ENCODE measurements at places on chromosomes 6 and 20. TPM values are rescaled to one million over a fixed set of nuclear protein-coding genes. Genes with fewer than 3 reads are reported as not detected.

Gene CLVS2
- total RNA-seq = 1.1 TPM

Gene OR2H2
- total RNA-seq = not detected

Gene CST4
- not detected for total RNA-seq

Gene SDCBP2
- 1.8 TPM for total RNA-seq

Gene DCDC2
- total RNA-seq = 0.15 TPM

Gene C6orf163
- 1.3 TPM for total RNA-seq

Gene RSPH4A
- 0.44 TPM for total RNA-seq

Gene IL17A
- not detected for total RNA-seq

Gene C20orf141
- total RNA-seq = not detected

Gene HECA
- 3.9 TPM for total RNA-seq

Gene TREM2
- not detected for total RNA-seq

Gene C6orf132
- 12.9 TPM for total RNA-seq

Gene BPI
- total RNA-seq = not detected

Gene ARG1
- not detected for total RNA-seq

Gene FILIP1
- 0.26 TPM for total RNA-seq

Gene RIPPLY2
- 6.5 TPM for total RNA-seq

Gene CD93
- 0.10 TPM for total RNA-seq

Gene SLCO4A1
- total RNA-seq = 167 TPM

Gene SCRT2
- total RNA-seq = not detected

Gene GNMT
- total RNA-seq = 0.72 TPM

Gene KIF25
- 0.44 TPM for total RNA-seq

Gene RHAG
- total RNA-seq = 0.23 TPM

Gene SNX14
- 119 TPM for total RNA-seq

Gene SPATA25
- 1.8 TPM for total RNA-seq

Gene FKBP1C
- 0.49 TPM for total RNA-seq

Gene NOX3
- total RNA-seq = not detected

Gene PRICKLE4
- total RNA-seq = 1.6 TPM

Gene C20orf144
- not detected for total RNA-seq

Gene SIGLEC1
- 0.03 TPM for total RNA-seq

Gene BPIFA1
- total RNA-seq = not detected

Gene GPR6
- total RNA-seq = not detected

Gene IMPG1
- not detected for total RNA-seq

Gene FERMT1
- 0.95 TPM for total RNA-seq

Gene HLA-DOB
- total RNA-seq = 0.39 TPM

Gene PREX1
- 20.0 TPM for total RNA-seq

Gene WTAP
- 112 TPM for total RNA-seq

Gene ZNF391
- 4.4 TPM for total RNA-seq

Gene KHDC1L
- not detected for total RNA-seq

Gene GPSM3
- total RNA-seq = 2.0 TPM

Gene TNNC2
- total RNA-seq = 0.26 TPM

Gene TFAP2D
- total RNA-seq = not detected

Gene MACROD2
- 1.2 TPM for total RNA-seq

Gene SAMD10
- total RNA-seq = 8.8 TPM

Gene VSX1
- 0.21 TPM for total RNA-seq
